Colonic mucosa (tissue), 4 donors: ENCODE measurements at places on chromosomes 11 and 22. TPM values are rescaled to one million over a fixed set of nuclear protein-coding genes. Genes with fewer than 3 reads are reported as not detected.
A peak's percentile ranks its signal among the peaks of the same experiment; 100 is the strongest.

- no peaks in the 10 kb centered on the region for H3K36me3 ChIP-seq
- no peaks in the 10 kb centered on the region for H3K27me3 ChIP-seq
- DNase-seq: no peak
- H3K4me1 ChIP-seq: no peaks in the 10 kb centered on the region
Observed at GRCh38 chr11:56950510-56950909, 38.2 kb upstream of the OR5AK2 start.

Gene KCNK7
- total RNA-seq: 0.40 TPM

GRCh38 chr11:102685338-102685737 lies 20.2 kb downstream of the MMP27 start:
- no peak overlapping the region for H3K27ac ChIP-seq
- no peaks in the 10 kb centered on the region for H3K36me3 ChIP-seq
- no peak overlapping the region for H3K4me3 ChIP-seq
- DNase-seq: no peak

DNA sequence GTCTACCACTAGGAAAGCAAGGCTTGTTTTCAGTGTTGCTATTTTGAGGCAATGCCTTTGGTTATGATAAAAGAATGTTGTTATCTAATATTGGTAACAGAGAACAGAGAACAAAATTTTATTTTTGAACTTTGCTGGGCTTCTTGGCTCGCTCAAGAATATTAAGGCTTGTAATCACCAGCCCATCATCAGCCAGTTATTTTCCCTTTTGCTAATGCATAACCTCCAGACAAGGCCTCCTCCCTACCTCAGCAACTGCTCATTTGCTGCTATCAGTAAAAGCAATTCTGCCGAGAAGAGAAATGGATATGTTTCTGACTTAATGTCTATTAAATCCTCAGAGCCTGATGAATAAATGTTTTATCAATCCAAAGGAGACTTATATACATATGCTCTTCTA lies 8.9 kb downstream of the MTMR2 start:
- H3K4me3 ChIP-seq: no peak overlapping the region
- no peaks in the 10 kb centered on the region for H3K27me3 ChIP-seq
- H3K4me1 ChIP-seq: no peaks in the 10 kb centered on the region
- H3K36me3 ChIP-seq: no peaks in the 10 kb centered on the region
- H3K27ac ChIP-seq: no peak overlapping the region

GRCh38 chr11:945986-946385 lies 20.3 kb downstream of the AP2A2 start:
- no peaks in the 10 kb centered on the region for H3K4me1 ChIP-seq
- H3K27me3 ChIP-seq: no peaks in the 10 kb centered on the region
- H3K36me3 ChIP-seq: no peaks in the 10 kb centered on the region

DNA sequence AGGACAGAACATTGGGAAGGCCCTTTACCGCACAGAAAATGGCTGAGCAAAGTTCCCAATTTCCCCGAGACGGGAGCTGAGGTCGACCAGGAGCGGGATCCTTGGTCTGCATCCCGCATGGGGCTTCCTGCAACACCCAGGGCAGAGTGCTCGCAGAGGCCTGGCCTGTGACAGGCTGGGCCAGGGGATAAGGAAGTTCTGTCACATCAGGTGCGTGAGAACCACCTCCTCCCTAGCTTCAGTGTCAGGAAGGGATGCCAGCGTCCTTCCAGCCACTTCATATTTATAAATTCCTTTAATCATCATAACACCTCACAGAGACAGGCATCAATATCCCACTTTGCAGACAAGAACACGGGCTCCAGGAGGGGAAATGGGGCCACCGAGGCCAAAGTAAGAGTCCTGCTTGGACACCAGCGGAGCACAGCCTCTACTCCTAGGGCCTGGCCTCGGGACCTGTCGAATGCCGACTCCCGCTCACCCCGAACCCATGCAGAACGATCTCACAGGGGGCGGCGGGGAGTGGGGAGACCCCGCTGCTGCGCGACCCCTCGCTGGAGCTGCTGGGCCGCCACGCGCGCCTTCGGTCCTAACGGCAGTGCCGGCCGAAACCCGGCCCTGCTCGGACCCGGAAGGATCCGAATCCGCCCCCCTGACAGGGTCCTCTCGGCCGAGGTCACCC lies 532 bp downstream of the BET1L start:
- peak; percentile 59 for DNase-seq
- H3K27ac ChIP-seq: peak overlapping the region; percentile 100
- no peaks in the 10 kb centered on the region for H3K27me3 ChIP-seq
- peak overlapping the region; percentile 99 for H3K4me3 ChIP-seq
- H3K36me3 ChIP-seq: peaks cover 16% of the 10 kb centered on the region

DNA sequence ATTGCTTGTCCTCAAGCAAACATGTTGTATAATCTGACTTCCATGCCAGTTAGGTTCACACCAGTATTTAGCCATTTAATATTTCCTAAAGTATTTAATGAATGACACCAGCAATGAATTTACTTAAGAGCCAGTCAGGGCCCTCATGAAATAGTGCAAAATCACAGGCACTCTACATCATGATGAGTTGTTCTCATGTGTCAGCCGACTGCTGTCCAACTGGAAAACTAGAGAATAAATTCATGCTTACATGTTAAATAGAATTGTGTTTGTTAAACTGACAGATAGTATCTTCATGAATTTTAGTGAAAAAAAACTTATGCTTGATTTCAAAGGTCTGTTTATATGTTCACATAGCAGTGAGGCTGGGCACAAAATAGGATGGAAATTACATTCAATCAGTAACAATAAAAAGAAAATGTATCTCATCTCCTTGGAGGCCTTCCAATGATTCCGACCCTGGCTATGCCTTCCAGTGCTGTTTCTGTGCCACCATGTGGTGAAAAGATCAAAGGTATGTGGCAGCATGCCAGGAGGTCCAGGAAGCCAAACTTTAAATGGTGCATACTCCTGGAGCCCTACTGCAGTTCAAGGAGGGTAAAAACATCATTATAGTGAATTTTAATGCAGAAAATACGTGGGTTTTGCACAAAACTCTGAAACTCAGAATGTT lies 45.2 kb downstream of the CTSC start:
- H3K27ac ChIP-seq: no peak overlapping the region
- no peaks in the 10 kb centered on the region for H3K27me3 ChIP-seq
- no peaks in the 10 kb centered on the region for H3K36me3 ChIP-seq
- H3K4me1 ChIP-seq: no peaks in the 10 kb centered on the region
- H3K4me3 ChIP-seq: no peak overlapping the region

GRCh38 chr11:45885921-45886721 lies 670 bp downstream of the MAPK8IP1 start:
- H3K4me3 ChIP-seq: peak overlapping the region; percentile 45
- no peak overlapping the region for H3K27ac ChIP-seq
- no peaks in the 10 kb centered on the region for H3K36me3 ChIP-seq
- H3K4me1 ChIP-seq: peaks cover 4% of the 10 kb centered on the region

GRCh38 chr11:32396991-32397390 lies 38.3 kb downstream of the WT1 start:
- no peaks in the 10 kb centered on the region for H3K27me3 ChIP-seq
- no peak overlapping the region for H3K4me3 ChIP-seq
- H3K4me1 ChIP-seq: no peaks in the 10 kb centered on the region
- no peak overlapping the region for H3K27ac ChIP-seq
- no peaks in the 10 kb centered on the region for H3K36me3 ChIP-seq

GRCh38 chr11:117978991-117979390 lies 7.2 kb upstream of the IL10RA start:
- no peak overlapping the region for H3K4me3 ChIP-seq
- no peak for DNase-seq
- no peaks in the 10 kb centered on the region for H3K4me1 ChIP-seq
- H3K36me3 ChIP-seq: no peaks in the 10 kb centered on the region

Gene PYGM
- total RNA-seq: 1.6 TPM

Gene C11orf65
- 0.50 TPM for total RNA-seq

GRCh38 chr11:116981266-116981885 lies 116.9 kb downstream of the SIK3 start:
- no peaks in the 10 kb centered on the region for H3K36me3 ChIP-seq
- no peaks in the 10 kb centered on the region for H3K27me3 ChIP-seq
- H3K4me1 ChIP-seq: peaks cover 5% of the 10 kb centered on the region
- H3K4me3 ChIP-seq: no peak overlapping the region
- H3K27ac ChIP-seq: peak overlapping the region; percentile 3

Gene OR2AT4
- total RNA-seq: not detected

DNA sequence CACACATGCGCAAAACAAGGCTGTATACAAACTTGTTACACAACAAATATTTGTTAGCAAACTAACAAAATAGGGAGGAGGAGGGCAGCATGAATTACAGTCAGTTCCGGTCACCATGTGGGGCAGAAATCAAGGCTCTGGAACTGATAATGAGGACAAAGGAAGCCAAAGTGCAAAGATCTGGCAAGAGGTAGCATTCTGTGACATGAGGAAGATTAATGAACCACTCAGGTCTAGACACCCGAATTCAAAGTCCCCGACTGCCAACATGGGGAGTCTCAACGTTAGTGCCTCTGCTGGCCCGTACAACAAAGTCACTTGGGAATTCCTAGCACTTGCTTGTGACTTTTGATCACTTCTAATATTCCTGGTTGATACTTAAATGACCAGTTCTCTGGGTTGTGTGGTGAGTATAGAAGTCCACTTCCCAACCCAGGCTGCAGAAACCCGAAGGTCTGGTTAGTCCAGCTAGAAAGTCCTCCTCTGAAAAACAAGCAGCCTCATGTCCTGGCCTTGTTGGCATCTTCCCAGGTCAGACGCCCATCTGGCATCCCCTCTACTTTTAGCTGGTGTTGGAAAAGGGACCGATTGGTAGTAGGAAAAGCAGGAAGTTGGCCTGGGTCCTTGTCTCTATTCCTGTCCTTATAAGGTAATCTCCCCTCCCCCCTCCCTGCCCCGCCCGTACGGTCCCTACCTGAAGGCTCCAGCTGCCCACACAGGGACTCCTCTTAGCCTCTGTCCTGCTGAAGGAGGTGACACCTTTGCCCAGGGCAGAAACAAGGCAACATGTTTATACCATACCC lies 1.6 kb downstream of the SUN2 start:
- peak overlapping the region; percentile 69 for H3K4me3 ChIP-seq
- peaks cover 10% of the 10 kb centered on the region for H3K4me1 ChIP-seq
- DNase-seq: peak; percentile 74
- H3K27me3 ChIP-seq: no peaks in the 10 kb centered on the region

- H3K27ac ChIP-seq: peak overlapping the region; percentile 92
- H3K4me1 ChIP-seq: peaks cover 23% of the 10 kb centered on the region
- no peaks in the 10 kb centered on the region for H3K27me3 ChIP-seq
- H3K36me3 ChIP-seq: peaks cover 9% of the 10 kb centered on the region
- DNase-seq: no peak
- peak overlapping the region; percentile 66 for H3K4me3 ChIP-seq
Observed at GRCh38 chr11:67504005-67504949, 886 bp downstream of the PITPNM1 start.

DNA sequence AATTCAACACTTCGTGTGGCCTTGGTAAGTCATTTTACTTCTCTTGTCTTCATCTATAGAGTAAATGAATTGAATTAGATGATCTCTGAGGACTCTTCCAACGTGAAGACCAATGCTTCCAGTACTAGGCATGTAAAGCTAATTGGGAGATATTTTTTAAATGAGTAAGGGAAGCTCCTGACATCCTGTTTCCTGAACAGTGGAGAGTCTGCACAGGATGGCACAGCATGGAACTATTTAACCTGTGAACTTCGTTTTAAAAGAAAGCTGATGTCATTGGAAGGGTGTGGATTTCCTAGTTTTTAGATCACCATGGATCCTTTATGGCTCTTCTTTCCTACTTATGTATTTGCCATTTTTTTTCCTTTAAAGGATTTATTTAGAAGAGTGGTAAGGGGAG lies 48.4 kb upstream of the HSD17B12 start:
- no peak overlapping the region for H3K4me3 ChIP-seq
- no peak for DNase-seq
- H3K27ac ChIP-seq: no peak overlapping the region
- H3K4me1 ChIP-seq: no peaks in the 10 kb centered on the region
- H3K27me3 ChIP-seq: peaks cover 6% of the 10 kb centered on the region

- H3K36me3 ChIP-seq: no peaks in the 10 kb centered on the region
- H3K4me1 ChIP-seq: no peaks in the 10 kb centered on the region
- H3K4me3 ChIP-seq: no peak overlapping the region
- DNase-seq: no peak
Observed at GRCh38 chr11:68673306-68673945, 10.9 kb upstream of the GAL start.

DNA sequence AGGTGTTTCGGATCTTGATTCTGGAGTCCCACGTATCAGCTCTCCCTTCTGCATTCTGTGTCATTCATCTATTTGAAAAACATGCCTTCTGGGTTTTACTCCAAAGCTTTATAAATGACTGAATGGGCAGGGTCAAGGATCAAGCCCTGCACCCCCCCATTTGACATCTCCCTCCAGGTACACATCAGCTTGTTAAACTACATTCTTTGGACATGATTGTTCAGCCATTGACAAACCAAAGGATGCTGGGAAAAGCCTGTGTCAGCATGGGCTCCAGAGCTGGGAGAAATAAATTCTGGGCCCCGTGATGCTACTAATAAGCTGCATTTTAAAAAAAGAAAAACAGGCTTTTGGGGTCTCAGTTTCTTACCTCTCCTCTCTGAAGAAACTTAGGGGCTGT lies 103.7 kb downstream of the DSCAML1 start:
- no peaks in the 10 kb centered on the region for H3K27me3 ChIP-seq
- H3K27ac ChIP-seq: no peak overlapping the region
- H3K36me3 ChIP-seq: no peaks in the 10 kb centered on the region
- no peaks in the 10 kb centered on the region for H3K4me1 ChIP-seq
- H3K4me3 ChIP-seq: no peak overlapping the region

DNA sequence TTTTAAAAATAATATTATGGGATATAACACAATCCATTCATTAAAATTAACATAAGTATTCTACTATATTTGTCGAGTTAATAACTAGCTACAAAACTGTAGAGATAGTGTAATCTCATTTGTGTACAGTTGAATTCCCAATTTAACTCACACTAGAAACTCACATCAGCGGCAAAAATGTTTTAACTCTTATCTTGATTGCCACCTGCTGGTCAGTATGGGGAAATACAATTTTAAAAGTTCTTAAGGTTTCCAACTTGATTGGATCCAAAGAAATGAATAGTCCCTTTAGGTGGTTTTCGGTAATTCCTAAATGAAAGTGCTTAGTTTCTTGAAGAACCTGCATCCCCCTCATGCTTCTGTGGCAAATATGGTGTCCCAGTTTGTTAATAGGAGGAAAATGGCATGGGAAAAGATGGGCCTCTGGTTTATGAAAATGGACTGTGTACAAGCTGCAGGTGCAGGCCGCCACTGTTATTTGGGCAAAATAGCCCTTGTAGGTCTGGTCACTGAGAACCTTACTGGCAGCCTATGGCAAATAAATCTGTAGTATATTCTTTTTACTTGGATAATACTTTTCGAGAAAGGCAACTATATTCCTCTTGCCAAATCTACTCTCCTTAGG lies 33.7 kb upstream of the SLC17A6 start:
- no peaks in the 10 kb centered on the region for H3K4me1 ChIP-seq
- no peak for DNase-seq
- H3K36me3 ChIP-seq: no peaks in the 10 kb centered on the region

DNA sequence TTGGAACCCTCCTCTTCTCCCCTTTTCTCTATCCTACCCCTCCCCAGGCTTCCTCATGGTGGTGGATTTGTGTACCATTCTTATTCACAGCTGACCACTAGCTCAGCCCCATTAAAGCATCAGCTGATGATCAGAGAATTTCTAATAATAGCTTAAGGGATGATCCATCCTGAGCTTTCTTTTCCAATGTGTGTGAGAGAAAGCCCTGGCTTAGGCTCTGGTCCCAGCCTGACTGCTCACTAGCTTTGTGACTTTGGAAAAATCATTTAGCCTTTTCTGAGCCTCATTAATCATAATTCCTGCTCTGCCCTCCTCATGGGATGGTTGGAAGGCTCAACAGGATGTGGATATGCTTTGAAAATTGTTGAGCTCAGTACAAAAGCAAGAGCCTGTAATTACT lies 26.3 kb upstream of the CCDC90B start:
- H3K27ac ChIP-seq: no peak overlapping the region
- DNase-seq: no peak
- no peaks in the 10 kb centered on the region for H3K36me3 ChIP-seq
- no peaks in the 10 kb centered on the region for H3K27me3 ChIP-seq
